Smooth muscle cell of the umbilical artery (primary cell): ENCODE measurements at places on chromosomes 4 and X. TPM values are rescaled to one million over a fixed set of nuclear protein-coding genes. Genes with fewer than 3 reads are reported as not detected.

Gene FREM3
- total RNA-seq = not detected in 2 replicates

Gene PSAPL1
- not detected in 2 replicates for total RNA-seq

Gene SPANXA2
- not detected in 2 replicates for total RNA-seq

Gene HMGB2
- 17.5 and 57.5 TPM in 2 replicates for total RNA-seq

Gene RS1
- total RNA-seq = not detected in 2 replicates

Gene DGKQ
- 18.7 and 27.5 TPM in 2 replicates for total RNA-seq

Gene TBC1D1
- 48.7 and 127 TPM in 2 replicates for total RNA-seq

Gene NHS
- 0.30 and 1.4 TPM in 2 replicates for total RNA-seq

Gene CXorf49
- not detected in 2 replicates for total RNA-seq

Gene NEXMIF
- total RNA-seq = under 0.01 TPM in 2 replicates

Gene ARHGAP10
- total RNA-seq = 30.6 and 37.2 TPM in 2 replicates

Gene C4orf36
- 0.42 TPM in 1 of 2 replicates, not detected in the other for total RNA-seq

Gene FAAH2
- total RNA-seq = under 0.01 and 0.05 TPM in 2 replicates

Gene CFAP47
- total RNA-seq = under 0.01 TPM in 1 of 2 replicates, not detected in the other

Gene GAGE12J
- total RNA-seq = not detected in 2 replicates

Gene WDFY3
- total RNA-seq = 62.7 and 99.5 TPM in 2 replicates

Gene MAGEB10
- not detected in 2 replicates for total RNA-seq

Gene RTL3
- total RNA-seq = 0.05 TPM in 1 of 2 replicates, not detected in the other

Gene RAPGEF2
- total RNA-seq = 46.9 and 68.0 TPM in 2 replicates

Gene CXCL9
- not detected in 2 replicates for total RNA-seq

Gene TBCK
- 44.5 and 54.0 TPM in 2 replicates for total RNA-seq

Gene SOD3
- 7.8 and 16.9 TPM in 2 replicates for total RNA-seq

Gene L1CAM
- total RNA-seq = 0.59 and 2.6 TPM in 2 replicates

Gene FMR1
- total RNA-seq = 25.2 and 27.0 TPM in 2 replicates

Gene XK
- total RNA-seq = under 0.01 and 0.05 TPM in 2 replicates

Gene ITM2A
- not detected in 2 replicates for total RNA-seq

Gene SRPX
- total RNA-seq = 94.4 and 124 TPM in 2 replicates

Gene PRR32
- total RNA-seq = not detected in 2 replicates

Gene DSPP
- not detected in 2 replicates for total RNA-seq

Gene CCSER1
- total RNA-seq = 0.30 TPM in 1 of 2 replicates, not detected in the other

Gene APEX2
- total RNA-seq = 5.6 and 7.6 TPM in 2 replicates

Gene STOX2
- total RNA-seq = 1.8 and 2.2 TPM in 2 replicates

Gene TMPRSS11D
- not detected in 2 replicates for total RNA-seq

Gene AWAT2
- total RNA-seq = not detected in 2 replicates

Gene SPARCL1
- total RNA-seq = not detected in 2 replicates

Gene MAPK10
- total RNA-seq = 3.6 and 4.2 TPM in 2 replicates

Gene DAPP1
- total RNA-seq = not detected in 2 replicates

Gene BEND2
- not detected in 2 replicates for total RNA-seq

Gene FSTL5
- total RNA-seq = 0.05 and 0.30 TPM in 2 replicates

Gene KIF4A
- 1.2 and 10.9 TPM in 2 replicates for total RNA-seq

Gene IQCM
- total RNA-seq = not detected in 2 replicates

Gene NCAPG
- 2.1 and 20.7 TPM in 2 replicates for total RNA-seq

Gene UGT2B15
- not detected in 2 replicates for total RNA-seq

Gene HS3ST1
- total RNA-seq = under 0.01 and 2.1 TPM in 2 replicates

Gene ZNF630
- 0.97 and 1.5 TPM in 2 replicates for total RNA-seq

Gene NLGN3
- total RNA-seq = under 0.01 and 0.23 TPM in 2 replicates
